Forelimb muscle (tissue), 1 donor: ENCODE measurements at places on chromosomes 12 and 14. TPM values are rescaled to one million over a fixed set of nuclear protein-coding genes. Genes with fewer than 3 reads are reported as not detected.

DNA sequence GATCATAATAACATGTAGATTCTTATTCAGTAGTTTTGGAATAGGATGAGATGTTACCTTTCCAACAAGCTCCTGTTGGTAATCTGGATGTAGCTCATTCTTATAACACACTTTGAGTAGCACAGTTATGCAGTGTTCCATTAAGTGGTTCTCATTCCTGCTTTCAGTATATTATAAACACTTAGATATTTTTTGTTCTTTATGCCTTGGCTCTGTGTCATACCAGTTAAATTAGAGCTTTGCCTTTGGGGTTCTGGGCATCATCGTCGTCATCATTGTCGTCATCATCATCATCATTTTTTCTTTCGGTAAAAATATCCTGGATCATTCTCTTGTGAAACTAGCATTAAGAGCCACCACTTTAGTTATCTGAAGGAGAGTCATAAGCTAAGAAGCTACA is 87.5 kb downstream of the FUT8 start:
- DNase-seq, result no peak

PRKD1 gene
- polyA plus RNA-seq, result 28.1 TPM

GPR162 gene
- polyA plus RNA-seq, result 16.8 TPM

AKAP5 gene
- 0.44 TPM for polyA plus RNA-seq

FAM161B gene
- polyA plus RNA-seq, result 7.4 TPM

IL26 gene
- not detected for polyA plus RNA-seq
